Neural progenitor cell (in vitro differentiated cells): ENCODE measurements at places on chromosomes 11 and 22. TPM values are rescaled to one million over a fixed set of nuclear protein-coding genes. Genes with fewer than 3 reads are reported as not detected.

DNA sequence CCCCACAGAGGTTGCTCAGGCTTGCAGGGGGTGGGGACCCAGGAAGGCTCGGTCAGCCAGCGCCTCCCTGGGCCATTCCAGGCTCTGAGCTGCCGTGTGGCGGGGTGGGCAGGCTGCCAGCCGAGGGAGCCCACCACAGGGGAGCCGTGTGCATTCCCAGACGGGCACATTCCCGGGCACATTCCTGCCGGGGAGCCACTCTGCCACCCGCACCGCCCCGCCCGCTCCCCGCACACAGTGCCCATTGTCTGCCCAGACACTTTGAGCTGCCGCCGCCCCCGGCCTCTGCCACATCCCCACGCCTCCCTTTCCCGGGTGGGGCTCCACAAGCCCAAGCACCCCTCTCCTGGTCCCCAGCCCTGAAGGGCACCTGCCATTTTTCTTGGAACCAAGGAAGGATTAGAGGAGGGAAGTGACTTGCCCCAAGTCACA, 27.4 kb downstream of the RPL3 start:
- DNase-seq, result no peak

GRCh38 chr11:1532014-1532586, 40.0 kb downstream of the DUSP8 start:
- DNase-seq, result no peak

DNA sequence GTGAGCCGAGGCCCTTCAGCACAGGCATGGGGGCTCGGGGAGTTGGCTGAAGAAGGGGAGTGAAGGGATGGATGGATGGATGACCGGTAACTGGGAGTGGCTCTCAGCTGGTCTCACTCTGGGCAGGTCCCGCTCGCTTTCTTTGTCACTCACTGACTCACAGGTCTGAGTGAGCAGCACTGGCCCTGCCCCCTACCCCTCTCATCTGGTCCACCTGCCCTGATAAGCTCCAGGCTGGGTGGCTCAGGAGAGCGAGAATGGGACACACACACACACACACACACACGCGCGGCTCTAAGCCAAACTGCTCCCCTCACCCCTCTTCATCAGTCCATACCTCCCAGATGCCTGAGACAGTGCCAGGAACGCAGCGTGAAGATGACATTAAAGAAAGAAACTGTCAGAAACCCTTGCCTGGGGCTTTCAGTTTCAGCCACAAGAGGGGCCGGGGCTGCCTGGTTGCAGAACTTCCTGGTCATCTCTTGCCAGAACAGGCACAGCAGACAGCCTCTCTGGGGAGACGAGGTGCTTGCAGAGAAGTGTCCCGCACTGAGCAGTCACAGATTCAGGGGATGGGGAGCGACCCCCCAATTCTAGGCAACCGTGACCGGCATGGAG, 16.5 kb upstream of the SHISAL1 start:
- DNase-seq, result no peak

DNA sequence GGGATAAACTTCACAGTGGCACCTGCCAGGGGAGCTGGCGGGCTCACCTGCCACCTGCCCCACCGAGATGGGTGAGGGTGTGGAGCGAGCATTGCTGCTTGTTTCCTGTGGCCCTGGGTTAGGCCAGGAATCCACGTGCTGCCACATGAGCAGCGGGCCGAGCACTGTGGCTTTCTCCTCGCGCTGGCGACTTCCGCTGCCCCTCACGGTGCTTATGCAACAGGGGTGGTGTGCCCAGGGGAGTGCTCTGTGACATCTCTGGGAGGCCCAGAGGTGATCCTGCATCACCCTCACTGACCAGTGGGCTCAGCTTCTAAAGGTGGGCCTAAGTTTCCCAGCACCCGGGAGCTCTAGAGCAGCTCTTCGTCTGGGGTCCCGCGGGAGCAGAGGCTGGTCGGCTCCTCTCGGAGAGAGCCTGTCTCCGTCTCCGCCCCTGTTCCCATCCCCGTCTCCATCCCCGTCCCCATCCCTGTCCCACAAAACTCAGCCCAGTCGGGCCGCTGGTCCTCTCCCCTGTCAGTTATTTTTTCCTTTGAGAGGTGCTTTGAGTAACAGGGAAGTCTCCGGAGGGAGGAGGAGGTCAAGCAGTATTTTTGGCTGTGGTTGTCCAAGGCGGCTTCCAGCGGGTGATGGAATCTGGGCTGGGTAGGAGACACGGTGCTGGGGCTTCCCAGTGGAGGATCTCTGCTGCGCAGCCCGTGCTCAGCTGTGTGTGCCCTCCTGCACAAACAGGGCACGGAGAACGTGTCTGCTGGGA, 42.5 kb downstream of the AP2A2 start:
- no peak for DNase-seq

- no peak for DNase-seq
Measured at GRCh38 chr22:44536411-44536810, 38.4 kb upstream of the RTL6 start.

The MRPL21 gene
- total RNA-seq, result 32.3 and 40.6 TPM in 2 replicates

DNA sequence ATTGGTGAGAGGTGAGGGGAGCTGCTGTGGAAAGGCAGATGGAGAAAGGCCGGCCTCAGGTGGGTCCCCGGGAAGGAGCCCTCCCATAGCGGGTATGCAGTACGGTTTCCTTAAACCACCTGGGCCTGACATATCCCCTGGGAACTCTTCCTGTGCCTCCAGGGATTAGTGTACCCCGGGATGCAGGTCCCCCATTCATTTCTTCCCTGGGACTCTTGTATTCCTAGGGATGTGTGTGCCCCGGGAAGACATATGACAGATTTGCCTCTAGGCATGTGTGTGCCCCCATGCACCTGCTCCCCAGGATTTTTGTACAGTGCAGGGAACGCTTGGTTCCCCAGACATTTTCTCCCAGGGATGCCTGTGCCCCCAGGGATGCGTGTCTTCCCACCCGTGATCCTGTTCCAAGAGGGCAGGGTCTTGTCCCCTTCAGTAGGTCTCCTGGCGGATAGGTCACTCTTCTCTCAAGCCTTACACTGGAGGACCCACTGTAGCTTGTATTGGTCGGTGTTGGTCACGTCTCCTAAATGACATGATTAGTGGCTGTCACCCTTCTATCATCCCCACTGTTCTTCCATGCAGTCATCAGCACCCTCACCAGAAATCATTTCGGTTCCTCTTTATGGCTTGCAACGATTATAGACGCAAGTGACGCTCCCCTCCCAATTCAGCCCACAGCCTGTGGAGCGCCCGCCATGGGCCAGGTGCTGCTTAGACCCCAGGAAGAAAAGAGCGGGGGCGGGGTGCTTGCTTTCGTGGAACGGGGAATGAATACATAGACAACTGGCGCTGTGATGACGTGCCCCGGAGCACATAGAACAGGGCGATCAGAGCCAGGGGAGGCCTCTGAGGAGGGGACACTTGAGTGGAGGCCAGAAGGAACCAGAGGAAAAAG, 1.3 kb downstream of the PARVB start:
- DNase-seq, result no peak

GRCh38 chr11:235609-235996, 539 bp downstream of the SIRT3 start:
- no peak for DNase-seq

DNA sequence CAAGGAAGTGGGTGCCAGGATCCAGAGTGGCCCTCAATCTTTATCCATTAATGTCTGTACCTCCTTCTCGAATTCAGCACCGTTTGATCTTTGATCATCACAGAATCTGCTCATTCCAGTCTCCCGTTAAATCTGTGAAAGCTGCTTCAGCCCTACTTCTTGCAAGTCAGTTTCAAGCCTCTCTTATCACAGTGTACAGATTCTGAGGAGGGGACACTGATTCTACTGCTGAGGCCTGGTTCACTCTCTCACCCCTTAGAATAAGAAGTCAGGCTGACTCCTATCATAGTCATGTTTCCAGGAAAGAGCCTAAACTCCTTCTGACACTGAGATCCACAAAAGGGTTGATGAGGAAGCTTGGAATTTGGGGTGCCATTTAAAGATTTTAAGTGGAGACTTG, 39.0 kb downstream of the MAML2 start:
- DNase-seq, result no peak

The OR51B4 gene
- 0.22 TPM in 1 of 2 replicates, not detected in the other for total RNA-seq

- DNase-seq, result no peak
Measured at GRCh38 chr22:45475063-45475747, 27.5 kb upstream of the FBLN1 start.

GRCh38 chr11:83836883-83837654, 550.9 kb upstream of the CCDC90B start:
- peak; percentile 75 for DNase-seq

- no peak for DNase-seq
Measured at GRCh38 chr11:75167617-75168016, 16.7 kb downstream of the SLCO2B1 start.

The DKK3 gene
- 23.9 and 26.1 TPM in 2 replicates for total RNA-seq

GRCh38 chr11:58912124-58912523, 27.2 kb upstream of the GLYATL1 start:
- no peak for DNase-seq

The SGSM1 gene
- total RNA-seq, result 1.1 and 1.8 TPM in 2 replicates

GRCh38 chr11:30106222-30107181, 89.7 kb upstream of the KCNA4 start:
- no peak for DNase-seq

DNA sequence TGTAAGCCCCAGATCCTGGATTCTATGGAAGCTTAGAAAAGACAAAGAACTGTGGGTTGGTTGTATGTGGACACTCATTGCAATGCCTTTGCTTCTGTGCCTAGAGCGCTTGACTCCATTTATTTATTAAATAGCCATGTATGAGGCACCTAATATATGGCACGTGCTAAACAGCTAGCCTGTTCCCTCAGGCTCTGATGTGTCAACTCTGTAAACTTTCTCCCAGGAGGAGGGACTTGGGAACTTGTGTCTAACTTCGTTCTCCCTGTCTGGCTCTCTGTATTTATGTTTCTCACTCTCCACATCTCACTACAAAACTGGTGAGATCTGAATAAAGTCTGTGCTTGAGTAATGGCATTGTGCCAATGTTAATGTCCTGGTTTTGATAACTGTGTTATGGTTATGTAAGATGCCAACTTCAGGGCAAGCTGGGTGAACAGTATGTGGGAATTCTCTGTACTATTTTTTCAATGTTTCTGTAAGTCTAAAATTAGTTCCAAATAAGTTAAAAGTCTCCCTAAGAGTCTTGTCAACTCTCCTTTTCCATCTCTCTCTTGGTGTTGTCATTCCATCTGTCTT, 34.1 kb upstream of the ZBTB16 start:
- no peak for DNase-seq

- no peak for DNase-seq
Measured at GRCh38 chr11:117554601-117555333, 227.1 kb downstream of the CEP164 start.

DNA sequence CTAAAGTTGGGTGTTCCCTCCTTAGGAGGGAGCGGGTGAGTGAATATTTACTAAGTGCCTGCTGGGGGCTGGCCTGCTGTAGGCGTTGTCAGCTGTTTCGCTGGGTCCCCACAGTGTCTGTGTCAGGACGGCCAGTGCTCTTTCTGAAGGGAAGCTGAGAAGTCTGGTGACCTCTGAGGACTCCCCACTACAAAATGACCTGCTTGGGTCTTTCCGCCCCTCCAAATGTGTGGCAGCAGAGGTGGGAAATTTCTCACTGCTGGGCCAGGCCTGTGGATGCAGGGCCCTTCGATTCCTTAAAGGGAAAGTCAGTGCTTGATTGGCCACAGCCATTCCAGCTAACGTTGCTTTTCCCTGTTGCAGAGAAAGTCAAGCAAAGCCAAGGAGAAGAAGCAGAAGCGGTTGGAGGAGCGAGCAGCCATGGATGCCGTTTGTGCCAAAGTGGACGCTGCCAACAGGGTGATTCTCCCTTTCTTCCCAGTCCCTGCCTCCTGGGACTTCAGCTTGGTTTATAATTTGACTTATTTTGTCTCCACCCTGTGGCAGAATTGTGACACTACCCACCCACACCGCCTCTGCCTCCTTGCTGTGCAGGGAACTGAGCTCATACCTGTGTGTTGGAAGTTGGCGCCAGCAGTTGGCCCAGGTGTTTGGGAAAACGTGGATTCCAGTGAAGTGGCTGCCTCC, 6.8 kb downstream of the NAA40 start:
- DNase-seq, result peak; percentile 70

DNA sequence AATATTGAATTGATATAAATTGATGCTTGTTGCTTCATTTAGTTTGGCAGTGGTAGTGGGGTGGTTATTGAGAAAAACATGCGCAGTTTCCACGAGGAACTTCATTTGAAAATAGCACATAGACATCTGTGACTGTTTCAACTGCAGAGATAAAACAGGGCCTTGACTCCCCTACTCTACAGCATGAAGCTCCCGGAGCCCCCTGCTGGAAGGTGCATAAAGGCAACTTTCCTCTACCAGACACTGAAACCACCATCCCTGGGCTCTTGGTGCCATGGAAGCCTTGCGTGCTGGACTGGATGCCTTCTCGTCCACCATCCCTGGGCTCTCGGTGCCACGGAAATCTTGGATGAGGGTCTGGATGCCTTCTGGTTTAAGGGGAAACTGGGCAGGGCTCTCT, 195.9 kb downstream of the CSNK2A3 start:
- peak; percentile 73 for DNase-seq

DNA sequence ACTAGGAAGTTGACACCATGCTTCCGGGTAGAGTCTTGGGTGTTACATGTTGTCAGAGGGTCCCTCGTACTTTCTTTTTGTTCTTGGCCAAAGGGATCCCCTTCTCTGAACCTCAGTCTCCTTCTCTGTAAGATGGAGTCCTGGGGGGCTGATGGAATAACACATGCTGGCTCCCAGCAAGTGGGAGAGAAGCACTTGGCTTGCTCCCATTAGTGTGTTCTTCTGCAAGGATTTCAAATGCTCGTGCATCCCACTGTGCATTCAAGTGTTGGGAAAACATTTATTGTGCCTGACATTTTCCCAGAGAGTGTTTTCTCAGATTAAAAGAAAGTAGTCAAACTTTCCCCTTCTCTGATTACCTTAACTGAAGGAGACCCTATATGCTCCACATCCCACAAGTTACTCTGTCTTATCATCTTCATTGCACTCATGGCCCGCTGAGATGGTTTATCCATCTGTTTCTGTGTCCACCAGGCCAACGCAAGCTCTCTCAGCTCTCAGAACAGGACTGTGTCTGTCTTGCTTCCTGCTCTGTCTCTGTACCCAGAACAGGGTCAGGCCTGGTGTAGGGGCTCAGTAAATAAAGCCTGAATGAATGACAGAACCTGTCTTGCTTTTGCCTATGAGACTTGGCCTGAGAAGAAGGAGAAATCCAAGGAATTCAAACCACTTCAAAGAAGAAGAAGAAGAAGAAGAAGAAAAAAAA, 16.0 kb upstream of the TIMP3 start:
- DNase-seq, result no peak

GRCh38 chr11:16312233-16312765, 44.0 kb downstream of the SOX6 start:
- DNase-seq, result no peak

The WNT7B gene
- 1.8 and 3.5 TPM in 2 replicates for total RNA-seq

- DNase-seq, result no peak
Measured at GRCh38 chr11:108032800-108033199, 24.1 kb downstream of the CUL5 start.

The BTG4 gene
- not detected in 2 replicates for total RNA-seq

DNA sequence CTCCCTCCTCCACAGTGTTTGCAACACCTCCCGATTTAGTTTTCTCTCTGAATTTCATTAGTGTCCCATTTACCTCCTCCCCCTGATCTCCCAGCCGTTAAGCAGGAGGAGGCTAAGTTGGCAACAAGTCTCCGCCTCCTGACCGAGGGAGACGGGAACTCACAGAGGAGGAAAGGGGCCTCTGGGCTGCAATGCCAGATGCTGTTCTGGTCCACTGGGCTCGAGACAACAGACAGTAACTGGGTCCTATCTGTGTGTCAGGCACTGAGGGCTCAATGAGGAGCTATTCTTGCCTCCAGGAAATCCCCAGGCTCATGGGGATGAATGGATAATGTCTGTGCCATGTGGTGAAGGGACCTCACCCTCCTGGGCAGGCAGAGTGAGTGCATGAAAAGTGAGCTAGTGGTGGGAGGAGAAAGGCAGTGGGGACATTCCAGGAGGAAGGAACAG, 228.1 kb downstream of the TENM4 start:
- peak; percentile 15 for DNase-seq

The RFPL3 gene
- 0.09 TPM in 1 of 2 replicates, not detected in the other for total RNA-seq
